ENCODE measurements at places on chromosomes 13 and 19.

DNA sequence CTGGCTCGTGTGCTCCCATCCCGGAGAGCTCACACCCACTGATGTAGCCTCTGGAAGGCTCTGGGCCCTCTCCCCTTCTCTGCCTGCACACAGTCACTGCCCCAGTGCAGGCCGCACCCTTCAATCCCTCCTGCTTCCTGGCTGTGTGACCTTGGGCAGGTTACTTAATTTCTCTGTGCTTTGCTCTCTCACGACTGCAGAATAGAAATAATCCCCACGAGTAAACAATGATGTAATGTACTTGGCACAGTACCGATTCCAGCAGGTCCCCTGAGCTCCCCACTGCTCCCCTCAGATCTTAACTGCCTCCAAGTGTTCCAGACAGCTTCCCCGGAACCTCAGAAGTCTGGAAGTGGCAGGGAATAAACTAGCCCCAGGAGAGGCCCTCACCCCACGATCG, 16.1 kb downstream of the LIG1 start:
- no peak for DNase-seq

GRCh38 chr13:114248011-114248410, 13.3 kb downstream of the CDC16 start:
- DNase-seq = peak; percentile 56

- peak; percentile 58 for DNase-seq
These were observed 233.9 kb downstream of the RGCC start for GRCh38 chr13:41691274-41691673.

- no peak for DNase-seq
These were observed 51.8 kb downstream of the RBM26 start for GRCh38 chr13:79354285-79354684.

GRCh38 chr13:43072394-43072793, 49.0 kb downstream of the DNAJC15 start:
- peak; percentile 15 for DNase-seq

DNA sequence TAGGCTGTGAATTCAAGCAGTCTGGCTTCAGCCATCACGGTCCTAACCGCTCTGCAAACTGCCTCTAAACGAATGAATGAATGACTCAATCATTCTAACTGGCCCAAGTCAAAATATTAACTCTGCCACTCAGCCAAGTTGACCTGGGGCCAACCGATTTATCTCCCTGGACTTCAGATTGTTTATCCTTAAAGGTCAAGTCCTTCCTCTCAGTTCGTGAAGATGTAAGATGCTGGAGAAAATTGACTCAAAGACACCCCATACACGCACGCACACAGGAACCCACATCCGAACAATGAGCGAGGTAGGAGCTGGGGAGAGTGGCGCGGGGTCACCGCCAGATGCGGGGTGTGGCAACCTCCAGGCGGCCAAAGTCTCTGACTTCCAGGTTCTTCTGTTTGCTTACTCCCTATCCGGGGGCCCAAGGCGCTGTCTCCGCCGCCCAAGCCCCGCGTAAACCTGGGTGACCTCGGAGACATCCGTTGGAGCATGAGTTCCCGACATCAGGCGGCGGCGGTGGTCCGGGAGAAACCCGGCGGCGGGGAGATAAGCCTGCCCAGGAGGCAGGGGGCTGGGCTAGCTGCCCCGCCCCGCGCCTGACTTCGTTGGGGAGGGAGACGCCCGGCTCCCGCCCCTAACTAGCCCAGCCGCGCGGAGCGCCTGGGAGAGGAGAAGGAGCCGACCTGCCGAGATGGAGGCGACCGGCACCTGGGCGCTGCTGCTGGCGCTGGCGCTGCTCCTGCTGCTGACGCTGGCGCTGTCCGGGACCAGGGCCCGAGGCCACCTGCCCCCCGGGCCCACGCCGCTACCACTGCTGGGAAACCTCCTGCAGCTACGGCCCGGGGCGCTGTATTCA, at the start of gene CYP2S1:
Gene CYP2S1 (plus strand): TSS at position 646 of the 856 bp plus-strand sequence. CDS start 46 bp downstream, at position 692.
- DNase-seq = peak; percentile 21

- no peak for DNase-seq
These were observed 68.3 kb downstream of the FGF14 start for GRCh38 chr13:102333320-102334198.

DNA sequence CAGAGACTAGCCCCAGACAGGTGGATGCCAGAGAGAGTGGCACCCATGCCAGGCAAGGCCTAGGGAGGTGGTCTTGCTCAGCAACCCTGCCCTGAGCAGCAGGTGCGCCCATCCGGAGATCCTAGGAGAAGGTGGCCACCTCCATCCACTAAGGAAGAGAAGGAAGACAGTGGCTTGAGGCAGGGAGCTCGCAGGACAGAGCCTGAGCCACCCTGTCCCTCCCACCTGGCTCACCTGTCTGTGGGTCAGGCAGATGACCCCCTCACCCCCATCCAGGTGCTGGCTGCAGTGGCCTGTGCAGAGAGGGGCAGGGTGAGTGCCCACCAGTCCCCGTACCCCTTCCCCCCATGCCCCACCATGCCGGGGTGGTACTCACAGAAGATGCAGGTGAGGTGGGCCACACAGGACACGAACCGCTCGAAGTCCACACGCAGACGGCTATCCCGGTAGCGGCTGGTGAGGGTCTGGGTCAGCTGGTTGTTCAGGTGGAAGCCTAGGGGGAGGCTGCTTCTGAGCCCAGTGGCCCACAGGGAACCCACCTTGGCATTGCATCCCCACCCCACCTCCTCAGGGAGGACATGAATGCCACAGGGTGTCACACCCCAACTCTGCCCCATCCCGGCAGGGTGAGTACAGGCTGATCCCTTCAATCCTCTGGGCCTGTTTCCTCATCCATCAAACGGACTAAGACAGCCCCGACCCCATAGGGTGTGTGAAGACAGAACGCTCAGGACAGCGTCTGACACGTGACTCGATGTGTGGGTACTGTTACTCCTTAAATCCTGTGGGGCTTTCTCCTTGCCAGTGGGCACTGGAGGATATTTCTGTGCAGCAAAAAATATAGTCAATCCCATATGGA, 13.3 kb downstream of the CAPN12 start:
- DNase-seq = no peak

GRCh38 chr19:50925734-50926133, 14.5 kb upstream of the KLK4 start:
- no peak for DNase-seq

DNA sequence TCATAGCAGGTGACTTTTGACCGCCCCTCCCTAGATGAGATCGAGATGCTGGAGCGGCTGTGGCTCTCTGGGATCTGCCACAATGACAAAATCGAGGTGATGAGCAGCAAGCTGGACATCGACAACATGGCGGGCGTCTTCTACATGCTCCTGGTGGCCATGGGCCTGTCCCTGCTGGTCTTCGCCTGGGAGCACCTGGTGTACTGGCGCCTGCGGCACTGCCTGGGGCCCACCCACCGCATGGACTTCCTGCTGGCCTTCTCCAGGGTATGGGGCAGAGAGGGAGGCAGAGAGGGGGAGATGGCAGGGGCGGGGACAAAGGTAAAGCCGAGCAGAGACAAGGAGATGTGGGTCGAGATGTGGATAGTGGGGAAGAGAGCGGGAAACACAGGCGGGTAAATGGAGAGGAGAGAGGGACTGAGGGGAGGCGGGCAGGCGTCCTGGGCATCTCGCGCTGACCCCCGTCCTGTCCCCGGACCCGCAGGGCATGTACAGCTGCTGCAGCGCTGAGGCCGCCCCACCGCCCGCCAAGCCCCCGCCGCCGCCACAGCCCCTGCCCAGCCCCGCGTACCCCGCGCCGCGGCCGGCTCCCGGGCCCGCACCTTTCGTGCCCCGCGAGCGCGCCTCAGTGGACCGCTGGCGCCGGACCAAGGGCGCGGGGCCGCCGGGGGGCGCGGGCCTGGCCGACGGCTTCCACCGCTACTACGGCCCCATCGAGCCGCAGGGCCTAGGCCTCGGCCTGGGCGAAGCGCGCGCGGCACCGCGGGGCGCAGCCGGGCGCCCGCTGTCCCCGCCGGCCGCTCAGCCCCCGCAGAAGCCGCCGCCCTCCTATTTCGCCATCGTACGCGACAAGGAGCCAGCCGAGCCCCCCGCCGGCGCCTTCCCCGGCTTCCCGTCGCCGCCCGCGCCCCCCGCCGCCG, 3.4 kb upstream of the GRWD1 start:
- no peak for DNase-seq
